ENCODE measurements at places on chromosomes 6 and 20. TPM values are rescaled to one million over a fixed set of nuclear protein-coding genes. Genes with fewer than 3 reads are reported as not detected.

DNA sequence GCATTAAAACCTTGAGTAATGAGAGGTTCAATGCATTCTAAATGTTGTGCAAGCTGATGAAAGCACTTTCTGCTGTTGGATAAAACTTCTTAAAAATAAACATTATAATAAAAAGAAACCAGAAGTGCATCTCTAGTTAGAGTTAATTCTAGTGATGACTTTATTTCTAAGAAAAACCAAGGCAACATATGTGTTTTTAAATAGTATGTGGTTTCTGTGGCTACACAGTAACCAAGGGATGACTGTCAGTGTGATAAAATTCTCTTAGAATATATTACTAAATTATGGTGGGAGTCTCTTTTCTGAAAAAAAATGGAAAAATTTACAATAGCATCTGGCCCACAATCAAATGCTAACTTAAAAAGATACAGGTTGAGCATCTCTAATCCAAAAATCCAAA lies 117.0 kb downstream of the ME1 start:
- no peak for DNase-seq

The PTCHD4 gene
- total RNA-seq = 1.6 TPM

The BMP7 gene
- not detected for total RNA-seq

The COX7A2 gene
- total RNA-seq = 448 TPM

The ASCC3 gene
- 36.4 TPM for total RNA-seq

Data from posterior vena cava (tissue), 2 donors.